IPS DF 19.7 (cell line): ENCODE measurements at places on chromosomes 16 and 17.

DNA sequence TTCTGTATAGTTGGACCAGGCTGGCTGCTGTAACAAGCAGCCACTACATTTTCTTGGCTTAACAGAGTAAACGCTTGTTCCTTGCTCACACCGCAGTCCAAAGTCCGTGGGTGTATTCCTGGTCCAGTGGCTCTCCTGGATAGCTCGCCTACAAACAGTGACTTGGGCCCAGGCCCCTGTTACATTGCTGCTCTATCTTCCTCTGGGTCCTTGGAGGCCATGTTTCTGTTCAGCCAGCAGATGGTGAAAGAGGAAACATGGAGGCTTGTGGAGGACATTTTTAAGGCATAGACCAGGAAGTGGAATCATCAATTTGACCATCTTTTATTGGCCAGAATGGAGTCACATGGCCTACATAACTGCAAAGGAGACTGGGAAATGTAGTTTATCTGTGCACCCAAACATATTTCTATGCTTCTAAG, 55.1 kb downstream of the ATP2C2 start:
- no peak for DNase-seq

GRCh38 chr16:50696126-50696525, 2.7 kb downstream of the NOD2 start:
- no peak for DNase-seq

DNA sequence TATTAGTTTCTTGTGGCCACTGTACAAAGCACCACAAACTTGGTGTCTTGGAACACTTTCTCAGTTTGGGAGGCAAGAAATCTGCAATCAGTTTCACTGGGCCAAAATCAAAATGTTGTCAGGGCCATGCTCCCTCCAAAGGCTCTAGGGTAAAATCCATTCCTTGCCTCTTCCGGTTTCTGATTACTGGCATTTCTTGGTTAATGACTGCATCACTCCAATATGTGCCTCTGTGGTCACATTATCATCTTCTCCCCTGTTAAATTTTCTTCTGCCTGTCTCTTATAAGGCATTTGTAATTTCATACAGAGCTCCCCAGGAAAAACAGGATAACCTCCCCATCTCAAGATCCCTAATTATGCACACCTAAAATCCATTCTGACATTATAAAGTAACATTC, 34.8 kb downstream of the ZNF287 start:
- DNase-seq = no peak

DNA sequence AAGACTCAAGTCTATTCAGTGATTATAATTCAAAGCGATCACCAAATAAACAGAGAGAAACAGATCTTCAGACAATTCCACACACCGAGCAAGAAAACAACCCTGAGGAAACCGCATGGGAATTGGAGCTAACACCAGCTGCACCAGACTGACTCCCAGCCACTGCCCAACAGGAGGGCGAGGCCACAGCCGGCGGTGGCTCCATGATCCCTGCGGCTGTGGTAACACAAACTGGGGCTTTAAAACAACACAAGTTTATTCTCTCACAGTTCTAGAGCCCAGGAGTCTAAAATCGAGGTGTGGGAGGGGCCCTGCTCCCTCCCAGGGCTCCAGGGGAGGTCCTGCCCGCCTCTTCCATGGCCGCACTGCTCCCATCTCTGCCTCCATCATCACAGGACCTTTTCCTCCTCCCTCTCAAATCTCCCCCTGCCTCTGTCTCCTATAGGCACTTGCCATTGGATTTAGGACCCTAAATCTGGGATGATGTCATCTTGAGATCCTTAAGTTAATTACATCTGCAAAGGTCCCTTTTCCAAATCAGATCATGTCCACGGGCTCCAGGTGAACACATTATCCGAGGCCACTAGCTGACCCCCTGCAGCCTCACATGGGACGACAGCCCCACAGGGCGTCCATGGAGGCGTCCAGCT, 9.7 kb upstream of the HEXD start:
- DNase-seq = no peak

- DNase-seq = no peak
Measured at GRCh38 chr17:4898927-4899326, 409 bp upstream of the C17orf107 start.

DNA sequence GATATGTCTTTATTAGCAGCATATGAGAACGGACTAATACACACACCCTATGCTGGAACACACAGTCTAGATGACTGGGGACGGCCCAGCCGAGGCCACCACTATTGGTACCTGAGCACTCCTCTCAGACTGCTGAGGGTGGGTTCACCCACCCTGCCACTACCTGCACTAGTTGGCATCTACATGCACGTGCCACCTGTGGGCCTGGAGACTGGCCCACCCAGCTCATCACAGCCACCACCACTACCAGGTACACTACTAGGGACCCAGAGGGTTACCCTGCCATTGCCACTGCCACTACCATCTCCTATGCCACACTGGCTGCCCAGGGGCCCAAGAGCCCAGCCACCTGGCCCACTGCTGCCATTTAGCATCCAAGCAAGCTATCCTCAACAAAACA, 32.5 kb downstream of the MEAK7 start:
- no peak for DNase-seq

GRCh38 chr16:17289050-17289449, 181.7 kb downstream of the XYLT1 start:
- DNase-seq = no peak

DNA sequence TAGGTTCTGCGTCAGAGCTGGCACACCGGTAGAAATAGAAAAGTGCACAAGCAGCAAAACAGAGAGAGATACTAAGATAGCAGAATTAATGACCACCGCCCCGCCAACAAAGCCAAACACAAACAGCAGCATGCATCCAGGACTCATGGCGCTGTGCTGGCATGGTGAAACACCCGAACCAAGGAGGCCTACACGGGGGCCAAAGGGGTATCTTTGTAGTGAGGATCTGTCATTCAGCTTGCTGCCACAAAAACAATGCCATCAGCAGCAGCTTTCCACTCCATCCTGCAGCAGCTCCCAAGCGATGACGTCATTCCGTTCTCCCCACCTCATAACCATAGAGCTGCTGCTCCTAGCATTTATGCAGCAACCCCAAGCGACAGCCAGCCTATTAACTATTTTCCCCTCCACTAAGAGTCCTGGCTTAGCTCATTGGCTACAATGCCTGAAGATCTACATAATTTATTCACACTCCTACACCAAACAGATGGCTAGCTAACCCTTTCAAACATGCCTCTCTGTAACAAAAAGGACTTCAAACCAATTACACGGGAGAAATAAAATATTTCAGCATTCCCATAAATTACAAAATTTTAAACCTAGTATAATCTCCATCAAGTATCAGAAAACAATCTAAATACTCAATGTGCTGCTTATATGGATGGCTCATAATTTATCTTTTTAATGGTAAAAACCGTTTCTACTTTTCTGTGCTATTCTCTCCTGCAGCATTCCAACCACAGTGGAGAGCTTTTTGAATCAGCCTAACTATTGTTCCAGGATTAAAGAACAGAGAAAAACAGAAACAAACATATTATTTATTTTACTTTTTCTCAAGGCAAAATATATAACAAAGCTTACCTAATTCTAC, 73.9 kb downstream of the SPAG9 start:
- DNase-seq = peak; percentile 97

DNA sequence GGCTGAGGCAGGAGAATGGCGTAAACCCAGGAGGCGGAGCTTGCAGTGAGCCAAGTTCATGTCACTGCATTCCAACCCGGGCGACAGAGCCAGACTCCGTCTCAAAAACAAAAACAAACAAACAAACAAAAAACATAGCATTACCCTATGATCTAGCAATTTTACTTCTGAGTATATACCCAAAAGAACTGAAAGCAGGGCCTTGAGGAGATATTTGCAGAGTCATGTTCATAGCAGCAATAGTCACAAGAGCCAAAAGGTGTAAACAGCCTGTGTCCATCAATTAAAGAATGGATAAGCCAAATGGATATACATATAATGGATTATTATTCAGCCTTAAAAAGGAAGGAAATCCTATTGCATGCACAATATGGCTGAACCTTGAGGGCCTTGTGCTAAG, 63.1 kb downstream of the TOM1L2 start:
- DNase-seq = no peak

DNA sequence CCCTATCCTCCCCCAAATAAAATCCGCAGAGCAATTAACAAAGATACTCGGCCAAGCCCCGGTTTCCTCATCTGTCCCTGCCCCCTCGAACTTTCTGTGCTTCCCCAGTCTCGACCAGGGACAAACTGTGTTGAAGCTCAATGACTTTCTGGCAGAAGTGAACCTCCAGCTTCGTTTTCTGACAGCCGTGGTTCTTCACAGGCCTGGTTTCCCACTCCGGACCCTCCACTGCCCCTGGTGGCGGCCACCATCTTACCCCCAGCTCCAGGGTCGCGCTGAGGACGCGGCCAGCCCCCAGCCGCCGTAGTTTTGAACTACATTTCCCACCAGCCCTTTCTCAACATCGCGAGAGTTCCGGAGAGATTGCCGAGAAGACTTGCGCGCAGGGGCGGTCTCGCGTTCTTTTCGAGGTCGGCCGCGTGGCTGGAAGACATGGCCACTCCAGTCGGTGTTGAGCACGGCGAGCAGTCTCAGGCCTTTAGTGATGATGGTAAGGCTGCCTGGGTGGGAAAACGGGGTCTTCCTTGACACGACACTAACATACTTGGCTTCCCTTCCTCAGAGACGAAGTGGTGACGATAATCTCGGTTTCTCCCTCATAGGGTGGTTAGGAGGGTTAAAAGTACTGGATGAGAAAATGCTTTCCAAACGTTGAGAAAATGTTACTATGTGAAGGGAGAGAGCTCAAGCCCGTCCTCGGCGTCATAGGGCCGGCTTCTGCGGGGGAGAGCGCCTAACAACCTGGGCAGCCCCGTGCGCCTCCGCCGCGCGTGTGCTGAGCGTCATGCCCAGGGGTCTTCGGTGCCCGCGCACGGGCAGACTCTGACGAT, 17.7 kb downstream of the PRCD start:
- peak; percentile 89 for DNase-seq

- no peak for DNase-seq
Measured at GRCh38 chr16:3949287-3949686, 68.8 kb upstream of the CREBBP start.

- no peak for DNase-seq
Measured at GRCh38 chr17:62625870-62626200, 1.6 kb upstream of the MRC2 start.

GRCh38 chr16:27455700-27456099, 53.7 kb downstream of the IL21R start:
- no peak for DNase-seq

- no peak for DNase-seq
Measured at GRCh38 chr17:73316919-73317505, 5.2 kb upstream of the CDC42EP4 start.

DNA sequence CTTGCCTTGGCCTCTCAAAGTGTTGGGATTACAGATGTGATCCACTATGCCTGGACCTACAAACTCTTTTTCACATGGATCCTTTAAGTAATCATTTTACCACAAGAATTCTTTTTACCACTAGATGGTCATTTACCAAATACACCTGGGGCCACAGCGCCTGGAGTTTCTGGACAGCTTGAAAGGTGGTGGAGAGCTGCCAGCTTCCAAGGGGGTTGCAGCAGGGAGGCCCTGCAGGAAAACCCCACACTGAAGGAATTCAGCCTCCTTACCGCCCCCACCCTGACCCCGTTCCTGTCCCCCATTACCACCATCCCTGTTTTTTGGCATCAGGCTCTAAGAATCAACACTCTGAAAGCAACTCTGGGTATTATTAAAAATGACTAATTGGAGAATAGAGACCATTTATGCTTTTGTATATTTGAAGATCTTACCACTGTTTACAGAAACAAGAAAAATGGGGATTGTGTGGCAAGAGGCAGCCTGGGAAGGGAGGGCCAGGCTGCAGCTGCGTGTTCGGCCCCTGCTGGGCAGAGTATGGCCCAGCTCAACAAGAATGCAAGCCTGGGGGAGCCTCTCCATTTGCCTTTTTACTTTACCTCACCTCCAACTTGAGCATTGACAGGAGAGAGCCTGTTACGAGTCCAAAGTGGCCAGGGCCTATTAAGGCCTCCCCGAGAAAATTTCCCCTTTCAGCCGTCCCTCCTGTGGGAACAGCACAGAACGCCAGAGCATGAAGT, 209.9 kb downstream of the ZFHX3 start:
- DNase-seq = no peak

DNA sequence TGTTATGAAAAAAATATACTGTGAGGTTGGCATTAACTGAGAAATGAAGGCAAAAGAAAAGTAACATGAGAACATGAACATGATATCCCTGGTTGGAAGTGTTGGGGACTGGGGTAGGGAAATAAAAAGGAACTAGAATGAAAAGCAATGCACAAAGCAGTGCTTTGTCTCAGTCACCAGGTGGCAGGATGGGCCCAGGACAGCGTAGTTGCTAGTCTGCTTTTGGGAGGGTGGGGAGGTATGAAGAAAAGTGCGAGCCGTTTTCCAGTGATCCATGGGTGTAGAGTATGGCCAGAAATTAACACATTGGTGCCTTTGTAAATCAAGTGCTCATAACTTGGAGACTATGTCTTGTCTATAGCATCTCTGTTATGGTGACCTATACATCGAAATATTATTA, 662.5 kb upstream of the SALL1 start:
- DNase-seq = peak; percentile 15

- DNase-seq = no peak
Measured at GRCh38 chr16:79638386-79638785, 37.8 kb upstream of the MAF start.

- no peak for DNase-seq
Measured at GRCh38 chr16:3959148-3959547, 78.6 kb upstream of the CREBBP start.

- no peak for DNase-seq
Measured at GRCh38 chr17:11331547-11332513, 90.8 kb downstream of the SHISA6 start.

- no peak for DNase-seq
Measured at GRCh38 chr16:23521037-23521743, 10.9 kb upstream of the GGA2 start.

DNA sequence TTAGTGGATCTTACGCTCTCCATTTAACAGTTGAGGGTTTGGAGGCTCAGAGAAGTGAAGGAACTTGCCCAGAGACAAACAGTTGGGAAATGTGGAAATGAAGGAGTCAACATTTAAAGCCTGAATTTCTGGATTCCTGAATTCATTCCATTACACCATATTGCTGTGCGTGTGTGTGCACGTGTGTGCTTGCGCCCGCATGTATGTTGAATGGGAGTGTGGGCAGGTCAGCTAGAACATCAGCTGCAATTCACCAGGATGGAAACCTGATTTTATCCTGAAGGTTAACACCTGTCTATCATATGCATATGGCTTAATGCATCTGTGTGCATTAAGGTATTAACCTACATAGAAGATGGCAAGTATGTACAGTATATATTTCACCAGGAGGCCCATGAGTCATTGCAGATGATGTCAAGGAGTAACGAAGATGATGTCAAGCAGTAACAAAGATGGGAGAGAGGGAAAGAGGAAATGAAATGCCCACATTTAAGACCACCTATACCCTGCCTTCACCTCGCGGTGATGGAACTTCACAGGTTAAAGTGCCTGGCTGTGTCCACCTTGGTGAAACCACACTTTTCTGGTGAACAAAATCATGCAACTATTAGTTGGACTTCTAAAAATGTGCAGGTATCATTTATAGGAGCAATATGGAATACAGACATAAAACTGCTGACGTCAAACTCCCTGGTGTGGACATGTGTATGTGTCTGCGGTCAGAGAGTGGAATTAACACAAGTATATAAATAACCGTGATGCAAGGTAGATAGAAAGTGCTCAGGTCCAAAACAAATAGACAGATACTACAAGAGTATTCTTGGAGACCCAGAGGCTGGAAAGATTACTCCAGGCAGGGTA, 832 bp upstream of the ADAP2 start:
- no peak for DNase-seq
